Umbilical cord (tissue), 2 donors: ENCODE measurements at places on chromosomes 7 and 10. TPM values are rescaled to one million over a fixed set of nuclear protein-coding genes. Genes with fewer than 3 reads are reported as not detected.

DNA sequence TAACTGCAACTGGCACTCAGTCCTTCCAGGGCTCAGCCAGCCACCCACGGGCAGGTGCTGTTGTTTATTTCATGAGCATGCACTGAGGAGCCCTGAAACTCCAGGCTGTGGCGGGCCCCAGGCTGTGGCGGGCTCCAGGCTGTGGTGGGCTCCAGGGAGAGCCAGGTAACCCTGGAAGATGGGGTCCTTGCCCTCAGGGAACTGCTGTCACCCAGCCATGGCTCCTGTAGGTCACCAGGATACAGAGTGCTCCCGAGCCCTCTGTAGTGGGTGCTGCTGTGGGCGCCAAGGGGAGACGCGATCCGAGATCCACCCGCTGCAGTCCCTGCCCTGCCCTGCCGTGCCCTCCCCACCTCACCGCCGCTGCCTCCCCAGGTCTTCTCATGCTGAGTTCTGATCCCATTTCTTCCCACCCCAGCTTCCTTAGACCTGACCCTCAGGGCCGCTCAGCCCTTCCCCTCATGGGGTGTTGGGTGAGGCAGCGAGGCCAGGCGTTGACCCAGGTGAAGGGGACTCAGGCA lies 29.6 kb downstream of the LRRC27 start:
- DNase-seq, result no peak

GRCh38 chr10:86106616-86107015 lies 260.0 kb downstream of the GRID1 start:
- no peak for DNase-seq

DNA sequence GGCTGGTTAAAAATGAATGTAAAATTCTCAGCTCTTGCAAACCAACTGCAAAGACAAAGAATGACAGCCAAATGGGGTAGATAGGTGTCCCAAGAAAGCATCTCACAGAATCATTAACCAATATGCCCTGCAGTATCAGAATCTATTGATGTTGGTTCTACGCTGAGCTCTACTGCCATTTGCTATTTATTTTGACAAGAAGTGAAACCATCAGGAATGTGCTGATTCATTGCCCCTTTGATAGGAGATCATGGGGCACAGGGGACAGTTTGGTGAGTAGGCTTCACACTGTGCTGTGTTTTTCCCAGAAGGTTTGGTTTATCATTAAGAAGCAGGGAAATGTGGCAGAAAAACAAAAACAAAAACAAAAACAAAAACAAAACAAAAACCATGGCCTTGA lies 19.4 kb upstream of the CDC14C start:
- no peak for DNase-seq

DNA sequence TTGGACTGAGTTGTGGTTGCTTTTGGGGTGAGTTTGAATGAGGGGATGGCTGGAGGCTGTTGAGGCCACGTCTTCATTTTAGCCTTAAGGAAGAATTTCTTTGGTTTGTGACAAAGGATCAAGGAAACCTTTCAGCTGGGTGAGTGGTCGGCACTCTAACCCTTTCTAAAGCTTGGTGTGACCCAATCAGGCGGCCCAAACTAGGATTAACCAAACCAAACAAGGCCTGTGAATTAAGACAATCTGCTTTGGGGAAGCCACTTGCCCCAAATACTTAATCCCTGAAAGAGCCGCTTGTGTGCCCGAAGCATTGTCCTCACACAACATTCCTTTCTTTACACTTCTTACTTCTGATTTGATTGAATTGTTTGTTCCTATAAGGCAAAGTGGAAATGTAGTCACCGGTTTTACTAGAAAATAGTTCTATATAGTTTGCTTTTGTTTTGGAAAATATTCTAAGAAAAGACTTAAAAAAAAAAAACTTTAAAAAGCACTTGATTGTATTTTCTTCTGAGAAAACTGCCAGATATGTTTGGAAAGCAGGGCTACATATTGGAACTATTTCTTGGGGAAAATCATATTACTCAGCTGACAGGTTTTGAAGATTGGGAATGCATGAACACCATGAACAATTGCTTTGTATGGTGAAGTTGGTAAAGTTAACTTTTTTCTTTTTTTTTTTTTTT lies 272.4 kb upstream of the BMPER start:
- DNase-seq, result no peak

- no peak for DNase-seq
Measured at GRCh38 chr7:30185496-30185895, 50.7 kb downstream of the MTURN start.

GRCh38 chr7:35520810-35521625 lies 173.9 kb downstream of the HERPUD2 start:
- DNase-seq, result no peak

- no peak for DNase-seq
Measured at GRCh38 chr10:103691723-103692435, 163.5 kb downstream of the SH3PXD2A start.

GRCh38 chr7:5437987-5438386 lies 14.4 kb upstream of the TNRC18 start:
- no peak for DNase-seq

DNA sequence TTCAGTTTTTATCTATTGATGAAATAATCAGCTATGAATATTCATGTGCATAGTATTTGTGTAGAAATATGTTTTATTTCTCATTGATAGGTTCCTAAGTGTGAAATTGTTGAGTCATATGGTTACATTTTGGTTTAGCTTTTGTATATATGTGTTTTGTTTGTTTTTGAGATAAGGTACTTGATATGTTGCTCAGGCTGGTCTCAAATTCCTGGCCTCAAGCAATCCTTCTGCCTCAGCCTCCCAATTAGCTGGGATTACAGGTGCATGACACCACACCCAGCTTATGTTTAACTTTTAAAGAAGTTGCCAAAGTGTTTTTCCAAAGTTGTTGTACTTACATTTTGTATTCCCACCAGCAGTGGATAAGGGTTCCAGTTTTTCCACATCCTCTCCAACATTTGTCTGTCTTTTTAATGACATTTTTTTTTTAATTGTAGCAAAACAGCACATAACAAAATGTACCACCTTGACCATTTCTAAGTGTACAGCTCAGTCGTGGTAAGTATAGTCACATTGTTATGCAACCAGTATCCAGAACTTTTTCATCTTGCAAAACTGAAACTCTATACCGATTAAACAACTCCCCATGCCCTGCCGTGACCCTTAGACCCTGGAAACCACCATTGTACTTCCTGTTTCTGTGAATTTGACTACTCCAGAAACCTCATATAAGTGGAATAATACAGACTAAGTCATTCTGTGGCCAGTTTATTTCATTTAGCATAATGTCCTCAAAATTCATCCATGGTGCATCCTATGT lies 12.6 kb upstream of the UBE2D1 start:
- DNase-seq, result no peak

The ASB10 gene
- total RNA-seq, result not detected

The CALML3 gene
- not detected for total RNA-seq

The ZNF503 gene
- 10.1 TPM for total RNA-seq

The RPEL1 gene
- total RNA-seq, result 3.9 TPM

The HOXA11 gene
- total RNA-seq, result 6.3 TPM
